ENCODE measurements at places on chromosomes 5 and 9.

DNA sequence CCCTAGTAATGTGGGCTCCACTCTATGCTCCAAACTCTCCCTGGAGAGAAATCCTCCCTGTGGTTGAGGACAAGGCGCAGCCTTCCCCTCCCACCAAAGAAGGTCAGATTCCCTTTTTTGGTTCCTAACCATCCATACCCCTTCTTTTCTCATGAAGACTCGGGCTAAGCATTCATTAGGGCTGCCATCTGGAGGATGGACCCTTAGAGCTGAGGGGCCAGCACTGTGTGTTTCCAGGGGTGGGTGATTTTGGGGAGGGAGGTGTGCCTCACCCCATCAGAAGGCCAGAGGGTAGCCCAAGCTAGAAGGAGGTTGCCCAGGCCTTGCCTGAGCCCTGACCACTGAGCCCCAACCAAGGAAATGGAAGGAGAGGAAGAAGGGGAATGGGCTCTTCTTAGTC lies 36.8 kb downstream of the TGFBI start:
- DNase-seq, result no peak

DNA sequence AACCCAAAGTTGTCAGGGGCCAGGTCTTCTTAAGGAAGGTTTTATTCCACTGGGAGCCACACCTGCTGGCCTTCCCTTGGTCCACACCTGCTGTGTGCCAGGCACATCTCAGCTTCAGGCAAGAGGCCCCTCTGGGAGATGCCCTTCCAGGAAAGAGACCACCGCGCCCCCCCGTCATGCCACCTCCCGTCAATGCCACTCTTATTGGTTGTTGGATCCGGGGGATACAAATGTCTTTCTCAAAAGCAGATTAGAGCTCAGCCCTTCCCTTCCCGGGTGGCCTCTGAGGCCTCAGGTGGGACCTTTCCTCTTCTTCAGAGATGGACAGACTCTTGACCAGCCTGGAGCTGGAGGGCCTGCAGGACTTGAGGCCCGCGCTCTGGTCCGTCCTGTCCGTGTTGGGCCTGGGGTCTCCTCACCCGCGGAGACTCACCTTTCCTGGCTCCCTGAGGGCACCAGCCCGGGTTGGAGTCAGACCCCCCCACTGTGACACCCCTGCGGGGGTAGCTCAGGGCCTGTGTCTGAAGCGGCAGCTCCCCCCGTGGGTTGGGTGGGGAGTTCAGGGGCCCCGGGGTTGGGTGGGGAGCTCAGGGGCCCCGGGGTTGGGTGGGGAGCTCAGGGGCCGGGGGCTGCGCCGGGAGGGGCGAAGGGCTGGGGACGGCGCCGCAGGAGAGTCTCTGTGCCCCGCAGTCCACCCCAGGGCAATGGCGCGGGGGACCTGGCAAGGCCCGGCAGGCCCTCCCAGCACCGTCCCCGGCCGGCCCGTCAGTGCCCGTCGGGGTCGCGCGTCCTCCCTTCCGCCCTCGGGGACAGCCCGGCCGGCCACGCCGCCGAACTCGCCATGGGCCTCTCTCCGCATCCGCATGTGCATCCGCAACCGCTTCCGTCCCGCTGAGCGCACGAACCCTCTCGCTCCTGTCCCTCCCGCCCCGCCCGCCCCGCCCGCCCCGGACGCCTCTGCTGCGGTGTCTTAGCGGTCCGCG lies 3.7 kb upstream of the SLC9A3 start:
- DNase-seq, result no peak

DNA sequence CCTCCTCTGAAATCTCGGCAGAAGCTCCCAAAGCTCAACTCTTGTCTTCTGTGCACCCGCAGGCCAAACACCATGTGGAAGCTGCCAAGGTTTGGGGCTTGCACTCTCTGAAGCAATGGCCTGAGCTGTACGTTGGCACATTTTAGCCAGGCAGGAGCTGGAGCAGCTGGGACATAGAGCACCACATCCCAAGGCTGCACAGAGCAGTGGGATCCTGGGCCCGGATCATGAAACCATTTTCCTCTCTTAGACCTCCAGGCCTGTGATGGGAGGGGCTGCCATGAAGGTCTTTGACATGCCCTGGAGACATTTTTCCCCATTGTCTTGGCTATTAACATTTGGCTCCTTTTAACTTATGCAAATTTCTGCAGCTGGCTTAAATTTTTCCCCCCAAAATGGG lies 567.1 kb upstream of the ZNF608 start:
- DNase-seq, result no peak

- DNase-seq, result peak; percentile 74
Measured at GRCh38 chr9:89542401-89543021, 44.6 kb upstream of the SEMA4D start.

DNA sequence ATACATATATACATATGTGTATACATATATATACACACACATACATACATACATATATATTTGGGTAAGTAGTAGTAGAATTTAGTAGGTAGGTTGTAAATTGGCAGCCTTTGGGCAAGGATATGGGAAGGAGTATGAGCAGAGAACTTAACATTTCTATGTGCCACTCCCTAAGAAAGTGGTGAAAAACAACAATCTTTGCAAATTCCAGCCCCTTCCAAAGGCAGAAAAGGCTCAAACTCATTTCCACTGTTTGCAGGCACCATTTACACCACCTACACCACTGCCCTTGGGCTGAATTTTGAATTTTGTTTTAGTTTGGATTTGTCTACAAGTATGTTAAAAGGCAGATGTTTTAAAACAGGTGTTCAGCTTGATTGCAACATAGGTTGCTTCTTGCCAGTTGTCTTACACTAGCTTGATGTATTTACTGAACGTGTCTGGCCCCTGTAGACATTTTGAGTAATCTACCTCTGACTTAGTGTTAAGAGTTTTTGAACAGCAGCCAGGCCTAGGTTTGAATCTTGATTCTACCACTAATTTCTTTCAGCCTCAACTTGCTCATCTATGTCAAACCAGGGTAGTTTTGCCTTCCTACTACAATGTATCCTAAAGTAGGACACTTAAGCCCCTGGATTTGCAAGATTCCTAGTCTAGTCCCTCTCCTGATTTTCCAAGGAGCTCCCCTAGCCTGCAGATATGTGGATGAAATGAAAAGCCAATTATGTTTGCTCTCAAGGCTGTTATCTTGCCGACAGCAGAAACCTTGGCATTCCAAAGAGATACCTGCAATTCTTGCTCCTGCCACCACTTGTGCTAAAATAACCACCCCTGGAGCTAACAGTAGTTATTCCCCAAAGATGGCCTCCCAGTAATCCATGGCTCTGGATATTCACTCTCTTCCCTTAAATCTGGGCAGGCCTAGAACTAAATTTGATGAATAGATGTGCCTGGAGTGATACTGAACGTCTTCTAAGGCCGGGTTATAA lies 156.2 kb upstream of the SLC44A1 start:
- DNase-seq, result no peak

GRCh38 chr9:129863059-129863690 lies 27.9 kb downstream of the USP20 start:
- DNase-seq, result no peak

DNA sequence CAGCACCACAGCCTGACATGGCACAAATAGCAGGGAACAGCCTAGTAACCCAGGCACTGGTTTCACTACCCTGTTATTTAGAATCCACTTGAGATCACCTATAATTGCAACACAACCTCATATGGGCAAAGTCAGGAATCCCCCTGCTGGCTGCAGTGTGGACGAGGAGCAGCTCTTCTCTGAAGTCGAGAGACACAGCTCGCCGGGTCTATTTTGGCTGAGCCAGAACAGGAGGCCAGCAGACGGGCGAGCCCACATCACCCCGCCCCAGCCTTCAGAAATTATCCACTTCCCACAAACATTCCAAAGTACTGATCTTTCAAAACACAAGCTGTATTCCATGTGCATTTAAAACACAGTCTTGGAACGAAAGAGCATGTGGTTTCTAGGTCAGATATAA lies 179.0 kb downstream of the ROR2 start:
- DNase-seq, result peak; percentile 5

GRCh38 chr9:1415146-1415545 lies 365.0 kb downstream of the DMRT2 start:
- DNase-seq, result no peak

DNA sequence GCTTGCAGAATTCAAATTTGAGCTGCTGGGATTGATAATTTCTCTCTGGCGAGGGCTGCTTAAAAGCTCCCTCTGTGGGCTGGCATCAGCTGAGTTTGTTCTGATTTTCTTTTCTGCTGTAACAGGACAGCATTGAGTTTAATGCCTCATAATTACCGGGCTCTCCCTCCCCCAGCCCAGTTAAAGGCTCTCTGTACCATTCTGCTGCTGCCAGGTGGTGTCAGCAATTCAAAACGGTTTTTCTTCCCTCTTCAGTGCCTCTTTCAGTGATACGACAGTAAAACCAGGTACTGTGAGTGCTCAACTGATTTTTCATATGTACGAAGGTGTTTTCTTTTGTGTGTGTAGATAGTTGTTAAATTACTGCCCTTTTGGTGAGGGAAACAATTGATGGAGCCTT lies 509.3 kb upstream of the CTNND2 start:
- no peak for DNase-seq

- no peak for DNase-seq
Measured at GRCh38 chr5:131303537-131303936, 39.7 kb downstream of the CDC42SE2 start.

DNA sequence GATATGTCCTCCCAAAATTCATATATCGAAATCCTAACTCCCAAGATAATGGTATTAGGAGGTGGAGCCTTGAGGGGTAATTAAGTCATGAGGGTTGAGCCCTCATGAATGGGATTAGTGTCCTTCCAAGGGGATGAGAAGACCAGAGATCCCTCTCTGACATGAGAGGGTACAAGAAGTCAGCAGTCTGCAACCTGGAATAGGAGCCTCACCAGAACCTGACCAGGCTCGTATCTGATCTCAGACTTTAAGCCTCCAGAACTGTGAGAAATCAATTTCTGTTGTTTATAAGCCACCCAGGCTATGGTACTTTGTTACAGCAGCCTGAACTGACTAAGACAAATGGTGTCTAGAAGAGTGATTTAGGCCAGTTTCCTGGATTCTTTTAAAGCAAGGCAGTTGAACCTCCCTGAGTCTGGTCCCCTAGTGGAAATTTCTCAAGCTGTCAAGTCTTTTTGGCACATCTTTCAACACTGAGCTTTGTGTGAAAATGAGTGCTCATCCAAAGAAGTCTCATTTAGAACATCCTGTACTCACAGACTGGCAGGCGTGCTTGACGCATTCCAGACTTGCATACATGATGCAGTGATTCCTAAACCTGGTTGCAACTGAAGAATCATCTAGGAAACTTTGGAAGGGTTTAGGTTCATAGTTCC lies 254.8 kb upstream of the PPP1R2B start:
- DNase-seq, result no peak

GRCh38 chr9:117783828-117784227 lies 79.6 kb downstream of the TLR4 start:
- peak; percentile 62 for DNase-seq

DNA sequence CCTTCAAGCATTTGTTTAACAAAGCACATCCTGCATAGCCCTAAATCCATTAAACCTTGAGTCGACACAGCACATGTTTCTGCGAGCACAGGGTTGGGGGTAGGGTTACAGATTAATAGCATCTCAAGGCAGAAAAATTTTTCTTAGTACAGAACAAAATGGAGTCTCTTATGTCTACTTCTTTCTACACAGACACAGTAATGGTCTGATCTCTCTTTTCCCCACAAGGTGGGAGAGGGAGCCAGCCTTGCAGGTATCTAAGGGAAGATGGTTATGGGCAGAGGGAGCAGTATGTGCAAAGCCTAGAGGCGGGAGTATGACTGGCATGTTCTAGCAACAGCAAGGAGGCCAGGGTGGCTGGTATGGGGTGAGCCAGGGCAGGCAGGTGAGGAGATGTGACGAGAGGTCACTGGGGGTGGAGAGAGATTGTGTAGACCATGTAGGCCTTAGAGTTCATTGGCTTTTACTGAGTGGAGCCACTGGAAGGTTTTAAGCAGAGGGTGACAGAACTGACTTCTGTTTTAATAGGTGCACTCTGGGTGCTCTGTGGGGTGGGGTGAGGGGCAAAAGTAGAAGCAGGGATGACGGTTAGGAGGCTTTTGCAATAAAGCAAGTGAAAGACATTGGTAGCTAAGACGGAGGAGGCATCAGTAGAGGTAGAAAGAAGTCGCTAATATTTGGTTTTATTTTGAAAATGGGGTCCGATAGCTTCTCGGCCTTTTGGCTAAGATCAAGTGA lies 5.1 kb upstream of the RPS14 start:
- DNase-seq, result no peak

DNA sequence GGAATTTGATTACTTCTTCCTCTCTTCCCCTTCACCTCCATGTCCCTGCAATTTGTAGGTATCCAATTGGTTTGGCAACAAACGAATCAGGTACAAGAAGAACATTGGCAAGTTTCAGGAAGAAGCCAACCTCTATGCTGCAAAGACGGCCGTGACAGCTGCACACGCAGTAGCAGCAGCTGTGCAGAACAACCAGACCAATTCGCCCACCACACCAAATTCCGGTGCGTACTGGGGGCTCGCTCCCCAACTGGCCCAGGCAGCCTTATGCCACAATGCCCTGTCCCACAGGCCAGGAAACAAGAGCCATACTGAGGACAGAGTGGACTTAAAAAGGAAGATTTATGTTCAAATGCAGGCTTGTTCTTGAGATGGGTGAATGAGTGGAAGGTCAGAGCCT lies 213.5 kb downstream of the PBX3 start:
- DNase-seq, result no peak

DNA sequence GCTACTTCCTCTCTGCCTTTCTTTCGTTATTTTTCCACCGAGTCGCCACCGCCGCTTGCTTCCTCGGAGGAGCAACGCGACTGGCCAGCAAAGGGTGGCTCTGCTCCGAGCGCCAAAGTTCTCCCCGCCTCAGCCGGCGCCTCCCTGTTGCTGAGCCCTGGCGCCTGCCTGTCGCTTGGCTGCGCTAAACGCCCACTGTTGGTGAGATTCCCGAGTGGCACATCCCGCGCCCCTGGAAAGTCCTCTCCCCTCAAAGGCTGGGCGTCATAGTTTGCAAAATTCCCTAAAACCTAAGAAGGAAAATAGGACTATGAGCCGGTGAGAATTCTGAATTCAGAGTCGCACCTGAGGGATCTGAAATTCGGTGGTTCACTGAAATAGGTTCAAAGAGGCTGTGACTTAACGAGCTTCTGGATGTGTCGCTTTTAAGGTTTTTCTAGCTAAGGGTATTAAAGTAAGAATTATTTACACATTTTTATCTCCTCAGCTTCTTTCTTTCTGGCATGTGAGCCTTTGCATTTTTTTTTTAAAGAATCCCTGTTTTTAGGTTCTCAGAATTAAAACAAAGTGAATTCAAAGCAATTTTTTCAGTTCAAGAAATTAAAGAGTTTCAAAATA lies at the start of gene GRIN3A:
GRIN3A (minus strand) TSS at position 82 of the 618 bp plus-strand sequence. CDS start 668 bp downstream, outside the sequence.
- DNase-seq, result no peak
